Activated naive CD4-positive, alpha-beta T cell treated with Interleukin-2 at 50 U/mL for 16 hours (primary cell): ENCODE measurements at places on chromosomes 12 and 14.

DNA sequence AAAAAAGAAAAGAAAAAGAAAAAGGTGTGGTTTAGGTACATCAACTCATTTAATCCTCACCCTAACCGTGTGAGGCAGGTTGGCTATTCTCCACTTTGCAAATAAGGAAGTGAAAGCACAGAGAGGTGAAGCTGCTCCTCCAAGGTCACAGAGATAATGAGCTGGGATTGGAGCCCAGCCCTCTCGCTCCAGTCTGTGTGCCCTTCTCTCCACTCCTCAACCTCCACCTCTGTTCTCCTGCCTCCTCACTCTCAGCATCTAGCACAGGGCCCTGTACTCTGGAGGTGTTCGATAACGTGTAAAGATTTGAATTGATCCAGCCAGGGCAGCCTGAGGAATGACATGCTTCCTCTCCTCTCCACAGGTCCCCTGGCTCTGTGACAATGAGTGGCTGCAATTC is 502.3 kb downstream of the TMEM132D start:
- DNase-seq = no peak

DNA sequence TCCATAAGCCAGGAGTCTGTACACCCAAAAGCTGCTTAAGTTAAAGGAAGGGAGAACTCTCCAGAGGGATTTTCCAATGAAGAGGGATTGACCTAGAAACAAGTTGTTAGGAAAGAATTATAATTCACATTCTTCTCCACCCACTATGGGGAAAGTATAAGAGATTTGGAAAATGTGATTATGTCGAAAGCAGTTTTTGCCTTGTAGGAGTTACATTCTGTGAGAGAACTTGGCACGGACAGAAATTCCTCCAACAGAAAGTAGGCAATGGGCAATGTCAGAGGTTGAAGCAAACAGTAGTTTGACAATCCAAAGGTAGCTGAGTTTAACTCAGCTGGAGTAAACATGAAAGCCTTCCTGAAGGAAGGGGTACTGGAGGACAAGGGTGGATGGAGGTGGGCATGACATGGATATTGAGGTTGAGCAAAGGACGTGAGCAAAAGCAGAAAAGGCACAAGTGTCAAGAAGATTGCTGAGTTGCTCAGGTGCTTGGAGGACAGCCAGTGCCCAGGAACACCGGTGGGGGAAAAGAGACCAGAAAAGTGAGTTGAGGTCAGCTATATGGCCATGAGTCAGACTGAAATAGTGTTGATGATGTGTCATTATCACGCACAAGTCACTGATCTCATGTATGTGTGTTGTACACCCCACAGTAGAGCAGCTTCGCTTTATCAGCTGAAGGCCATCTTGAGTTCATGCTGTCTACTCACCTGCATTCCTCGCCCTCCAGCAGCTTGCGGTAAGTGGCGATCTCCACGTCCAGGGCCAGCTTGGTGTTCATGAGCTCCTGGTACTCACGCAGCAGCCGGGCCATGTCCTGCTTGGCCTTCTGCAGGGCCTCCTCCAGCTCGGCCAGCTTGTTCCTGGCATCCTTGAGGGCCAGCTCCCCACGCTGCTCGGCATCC is 4.0 kb downstream of the KRT5 start:
- DNase-seq = no peak

DNA sequence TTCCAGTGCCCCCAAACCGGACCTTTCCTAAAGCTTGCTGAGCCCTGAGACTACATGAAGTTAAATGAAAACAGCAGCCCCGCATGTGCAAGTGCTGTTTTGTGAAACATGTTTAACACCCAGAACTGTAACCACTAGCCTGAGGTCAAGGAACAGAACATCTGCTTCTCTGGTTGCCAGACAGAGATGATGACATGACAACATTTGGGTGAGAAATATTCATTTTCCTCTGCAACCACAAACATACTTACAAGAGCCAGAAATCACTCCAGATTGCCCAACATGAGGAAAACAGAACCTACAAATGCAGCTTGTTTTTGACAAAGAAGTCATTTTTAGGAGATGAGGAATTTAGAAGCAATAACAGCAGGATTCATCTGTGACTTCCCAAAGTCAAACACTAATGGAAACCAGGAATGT is 110.4 kb downstream of the BCAT1 start:
- peak; percentile 21 for DNase-seq

DNA sequence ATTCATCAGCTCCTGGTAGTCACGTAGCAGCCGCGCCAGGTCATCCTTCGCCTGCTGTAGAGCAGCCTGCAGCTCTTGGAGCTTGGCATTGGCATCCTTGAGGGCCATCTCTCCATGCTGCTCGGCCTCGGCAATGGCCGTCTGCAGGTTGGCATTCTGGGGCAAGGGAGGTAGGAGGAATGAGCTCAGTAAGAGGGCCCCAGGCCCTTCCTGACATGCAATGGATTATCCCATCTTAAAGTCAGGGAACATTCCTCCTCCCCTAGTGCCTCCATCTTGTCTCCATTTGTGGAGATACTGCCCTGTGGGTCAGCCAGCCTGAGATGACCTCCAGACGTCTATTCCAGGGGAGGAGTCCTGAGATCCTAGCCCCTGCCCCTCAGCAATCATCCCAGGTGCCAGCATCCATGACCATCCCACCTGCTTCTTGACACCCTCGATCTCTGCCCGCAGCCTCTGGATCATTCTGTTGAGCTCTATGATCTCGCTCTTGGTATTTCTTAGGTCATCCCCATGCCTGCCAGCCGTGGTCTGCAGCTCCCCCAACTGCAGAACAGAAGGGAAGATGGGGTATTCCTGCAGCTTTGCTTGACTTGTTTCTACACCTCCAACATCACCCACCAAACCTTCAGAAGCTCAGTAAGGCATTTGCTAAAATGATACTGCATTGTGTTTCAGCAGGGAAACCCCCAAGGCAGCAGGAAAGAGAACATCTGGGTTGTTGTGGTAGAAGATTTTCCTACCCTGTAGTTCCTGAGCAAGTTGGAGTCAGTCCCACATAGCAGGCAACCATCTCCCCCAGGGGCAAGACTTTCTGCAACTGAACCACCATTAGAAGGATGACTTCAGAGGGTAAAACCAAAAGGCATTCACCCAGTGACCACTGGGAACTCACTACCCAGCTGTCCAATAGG is 4.4 kb downstream of the KRT3 start:
- DNase-seq = no peak

DNA sequence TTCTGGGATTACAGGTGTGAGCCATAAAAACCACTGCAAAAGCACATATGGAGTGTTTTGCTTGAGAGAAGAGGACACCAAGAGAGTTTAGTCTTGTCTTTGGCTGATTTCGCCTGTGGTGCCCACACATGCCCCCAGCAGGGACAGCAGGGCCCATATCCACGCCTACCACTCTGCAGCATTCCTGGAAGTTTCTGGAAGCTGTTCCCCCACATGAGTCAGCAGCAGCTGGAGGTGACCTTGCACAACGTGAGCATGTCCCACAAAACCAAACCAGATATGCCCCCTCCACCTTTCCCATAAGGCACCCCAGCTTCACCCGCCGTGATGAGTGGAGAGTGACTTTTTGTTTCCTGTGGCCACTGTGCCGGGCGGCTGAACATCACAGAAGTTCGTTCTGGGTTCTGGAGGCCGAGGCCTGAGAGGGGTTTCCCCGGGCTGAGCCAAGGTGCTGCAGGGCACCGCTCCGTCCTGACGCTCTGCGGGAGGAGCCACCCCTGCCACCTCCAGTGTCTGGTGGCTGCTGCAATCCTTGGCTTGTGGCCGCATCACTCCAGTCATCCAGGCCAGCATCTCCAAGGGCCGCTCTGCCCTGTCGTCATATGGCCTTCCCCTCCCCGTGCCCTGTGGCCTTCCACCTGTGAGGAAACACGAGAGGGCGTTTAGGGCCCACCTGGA is 4.7 kb downstream of the ASPG start:
- DNase-seq = no peak

GRCh38 chr14:96585672-96586013 is 83.5 kb downstream of the PAPOLA start:
- DNase-seq = no peak

GRCh38 chr14:56005191-56006053 is 112.8 kb upstream of the PELI2 start:
- no peak for DNase-seq

DNA sequence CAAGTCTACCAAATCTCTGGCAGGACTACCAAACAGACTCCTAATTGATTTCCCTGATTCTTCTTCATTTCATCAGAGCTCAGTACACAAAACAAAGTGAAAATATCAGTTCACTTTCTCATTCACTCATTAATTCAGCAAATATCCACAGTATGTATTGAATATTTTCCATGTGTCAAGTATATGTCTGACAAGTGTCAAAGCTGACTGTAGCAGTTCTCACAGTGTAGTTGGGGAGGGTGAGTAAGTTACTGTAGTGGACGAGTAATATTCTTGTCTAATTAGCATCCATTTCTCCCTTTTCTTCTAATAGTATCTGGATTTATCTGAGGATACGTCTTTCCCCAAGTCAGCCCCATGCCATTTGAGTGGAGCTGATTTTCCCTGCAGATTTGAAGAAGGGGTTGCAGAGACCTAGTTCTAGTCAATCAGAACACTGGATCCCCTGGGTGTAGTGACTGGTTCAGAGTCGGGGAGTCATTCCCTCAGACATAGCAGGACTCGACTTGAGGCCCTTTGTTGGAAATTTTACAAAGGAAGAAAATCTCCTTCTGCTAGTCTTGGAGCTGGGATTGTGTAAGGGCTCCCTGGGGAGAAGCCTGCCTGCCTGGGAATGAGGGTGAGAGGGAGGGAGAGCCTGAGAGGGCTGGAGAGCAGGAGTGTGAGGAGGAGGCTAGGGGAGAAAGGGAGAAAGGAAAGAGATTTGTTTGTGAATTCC is 51.4 kb downstream of the GRIP1 start:
- DNase-seq = no peak

- DNase-seq = no peak
Observed at GRCh38 chr12:55847033-55847432, 4.3 kb upstream of the MMP19 start.

GRCh38 chr14:92314182-92314581 is 8.8 kb upstream of the SLC24A4 start:
- no peak for DNase-seq

- DNase-seq = no peak
Observed at GRCh38 chr14:76510181-76510580, 134.2 kb downstream of the ESRRB start.

DNA sequence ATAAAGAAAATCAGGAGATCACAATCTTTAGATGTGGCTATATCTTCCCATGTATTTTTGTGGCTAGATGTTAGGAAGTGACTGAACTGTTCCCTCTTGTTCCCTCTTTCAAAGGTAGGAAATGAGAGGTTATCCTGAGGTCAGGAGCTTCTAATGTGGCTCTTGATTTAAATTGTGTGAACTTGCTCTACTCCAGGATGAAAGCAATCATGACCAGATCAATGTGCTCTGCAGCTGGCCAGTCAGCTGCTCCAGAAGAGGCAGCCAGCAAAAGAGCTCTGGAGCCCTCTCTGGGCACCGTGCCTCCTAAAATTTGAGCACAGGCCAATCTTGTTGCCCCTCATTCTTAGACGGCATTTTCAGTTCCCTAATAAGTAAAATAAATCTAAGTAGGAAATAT is 32.0 kb downstream of the CDK17 start:
- DNase-seq = no peak
